Testis (tissue), 5 donors: ENCODE measurements at places on chromosomes 7 and 10.

DNA sequence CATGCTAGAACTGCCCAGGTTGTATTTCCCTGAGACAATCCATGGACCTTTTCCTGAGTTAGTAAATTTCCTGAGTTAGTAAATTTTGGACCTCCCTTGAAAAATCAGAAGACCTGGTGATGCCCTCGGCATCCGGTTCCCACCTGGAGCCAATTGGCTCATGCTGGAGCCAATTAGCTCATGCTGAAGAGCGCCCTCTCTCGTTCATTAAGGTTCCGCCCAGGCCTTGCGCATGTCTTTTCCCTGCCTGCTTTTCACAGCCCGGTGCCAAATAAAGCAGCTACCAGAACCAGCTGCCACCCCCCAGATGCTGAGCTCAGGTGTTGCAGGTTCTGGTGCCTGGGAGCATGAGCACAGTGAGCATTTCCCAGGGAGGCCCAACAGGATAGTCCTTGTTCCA, 96.2 kb downstream of the APBB1IP start:
- H3K36me3 ChIP-seq: no peaks in the 10 kb centered on the region
- no peaks in the 10 kb centered on the region for H3K4me1 ChIP-seq
- no peak overlapping the region for H3K27ac ChIP-seq
- DNase-seq: peak; percentile 62
- no peak overlapping the region for H3K4me3 ChIP-seq
- H3K27me3 ChIP-seq: no peaks in the 10 kb centered on the region

- H3K27me3 ChIP-seq: no peaks in the 10 kb centered on the region
- no peak overlapping the region for H3K4me3 ChIP-seq
- H3K27ac ChIP-seq: no peak overlapping the region
- DNase-seq: no peak
- no peaks in the 10 kb centered on the region for H3K4me1 ChIP-seq
These were observed 178.2 kb downstream of the CCDC3 start for GRCh38 chr10:12823328-12823727.

- H3K27me3 ChIP-seq: no peaks in the 10 kb centered on the region
- H3K27ac ChIP-seq: no peak overlapping the region
- no peak for DNase-seq
- H3K36me3 ChIP-seq: no peaks in the 10 kb centered on the region
- no peaks in the 10 kb centered on the region for H3K4me1 ChIP-seq
These were observed 779.3 kb upstream of the COBL start for GRCh38 chr7:52095861-52096260.

DNA sequence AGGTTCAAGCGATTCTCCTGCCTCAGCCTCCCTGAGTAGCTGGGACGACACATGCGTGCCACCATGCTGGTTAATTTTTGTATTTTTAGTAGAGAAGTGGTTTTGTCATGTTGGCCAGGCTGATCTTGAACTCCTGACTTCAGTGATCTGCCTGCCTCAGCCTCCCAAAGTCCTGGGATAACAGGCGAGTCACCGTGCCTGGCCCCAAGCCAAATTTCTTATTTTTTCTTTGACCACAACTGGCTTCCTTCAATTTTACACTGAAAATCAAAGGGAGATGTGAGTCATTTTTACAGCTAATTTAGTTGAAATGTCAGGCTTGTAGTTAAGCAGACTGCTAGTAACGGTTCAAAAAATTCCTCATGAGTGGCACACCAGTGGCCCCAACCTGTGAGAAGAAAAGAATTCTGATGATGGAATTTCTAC, 7.8 kb downstream of the RNF216 start:
- no peak overlapping the region for H3K27ac ChIP-seq
- DNase-seq: no peak
- H3K36me3 ChIP-seq: no peaks in the 10 kb centered on the region
- H3K4me1 ChIP-seq: no peaks in the 10 kb centered on the region
- no peaks in the 10 kb centered on the region for H3K27me3 ChIP-seq

- DNase-seq: no peak
- H3K27ac ChIP-seq: no peak overlapping the region
- no peaks in the 10 kb centered on the region for H3K36me3 ChIP-seq
- no peak overlapping the region for H3K4me3 ChIP-seq
- H3K27me3 ChIP-seq: no peaks in the 10 kb centered on the region
These were observed 125.1 kb downstream of the THSD7A start for GRCh38 chr7:11706666-11707605.

DNA sequence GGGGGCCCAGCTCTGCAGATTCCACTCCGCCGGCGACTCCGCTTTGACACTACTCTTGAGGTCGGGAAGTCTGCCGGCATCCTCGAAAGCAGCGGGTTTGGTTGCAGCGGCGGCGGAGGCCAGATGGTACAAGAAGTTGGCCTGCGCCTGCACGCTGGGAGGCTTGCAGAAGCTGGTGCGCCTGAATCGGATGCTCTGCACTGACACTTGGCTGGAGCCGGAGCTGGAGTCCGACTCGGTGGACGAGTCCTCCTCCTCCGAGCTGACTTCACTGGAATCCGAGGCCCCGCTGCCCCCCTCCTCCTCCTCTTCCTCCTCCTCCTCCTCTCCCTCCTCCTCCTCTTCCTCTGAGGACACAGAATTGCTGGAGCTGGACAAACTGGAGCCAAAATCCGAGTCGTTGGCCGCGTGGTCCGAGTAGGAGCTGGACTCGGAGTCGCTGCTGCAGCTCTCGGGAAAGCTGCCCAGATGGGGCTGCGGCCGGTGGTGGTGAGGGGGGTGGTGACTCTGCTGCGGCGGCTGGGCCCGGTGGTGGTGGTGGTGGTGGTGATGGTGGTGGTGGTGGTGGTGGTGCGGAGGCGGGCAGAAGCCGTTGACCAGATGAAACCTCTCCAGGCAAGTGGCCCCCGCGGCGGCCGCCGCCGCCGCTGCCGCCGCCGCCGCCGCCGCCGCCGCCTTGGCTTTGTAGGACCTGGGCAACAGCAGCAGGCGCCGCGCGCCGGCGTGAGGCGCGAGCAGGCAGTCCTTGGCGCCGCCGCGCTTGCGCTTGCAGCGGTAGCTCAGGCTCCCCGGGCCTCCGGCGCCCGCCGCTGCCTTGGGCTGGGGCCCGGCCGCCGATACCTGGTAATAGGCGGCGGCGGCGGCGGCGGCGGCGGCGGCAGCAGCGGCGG, 9.0 kb downstream of the SKIDA1 start:
- H3K27ac ChIP-seq: peak overlapping the region; percentile 63
- no peaks in the 10 kb centered on the region for H3K36me3 ChIP-seq
- peak; percentile 80 for DNase-seq

DNA sequence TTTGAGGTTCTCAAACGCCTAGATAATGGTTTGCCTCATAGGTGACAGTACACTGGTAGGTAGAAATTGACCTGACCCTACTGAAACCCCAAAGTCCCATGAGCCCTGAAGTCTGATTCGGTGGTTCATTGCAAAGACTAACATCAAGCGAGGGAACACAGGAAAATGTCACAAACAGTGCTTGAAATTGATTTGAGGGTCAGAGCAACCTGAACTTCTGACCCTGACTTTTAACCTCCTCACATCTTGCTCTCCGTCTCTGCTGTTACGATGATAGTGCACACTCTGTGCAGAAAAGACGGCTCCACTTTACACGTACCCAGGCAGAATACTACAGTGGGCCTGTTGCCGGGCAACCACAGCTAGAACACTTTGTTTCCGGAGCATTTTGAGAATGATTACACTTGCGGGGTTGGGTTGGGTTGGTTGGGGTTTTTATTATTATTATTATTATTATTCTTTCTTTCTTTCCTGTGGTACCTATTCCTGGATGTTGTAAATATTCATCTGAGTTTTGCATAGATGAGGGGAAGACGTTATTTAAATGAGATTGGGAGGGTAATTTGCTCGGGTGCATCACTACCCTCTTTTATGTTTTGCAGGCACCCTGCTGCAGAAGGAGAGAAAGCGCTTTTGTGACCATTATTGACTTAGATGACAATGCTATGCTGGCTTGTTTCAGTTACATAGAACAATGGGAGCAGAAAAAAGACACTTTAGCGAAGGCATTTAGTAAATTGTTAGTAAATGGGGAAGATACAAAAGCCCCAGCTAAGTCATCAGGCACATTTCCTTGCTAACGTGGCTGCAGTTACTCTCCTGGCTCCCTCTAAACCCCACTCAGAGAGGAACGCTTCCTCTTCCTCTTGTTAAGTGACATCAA, 438.1 kb upstream of the NRP1 start:
- no peaks in the 10 kb centered on the region for H3K27me3 ChIP-seq
- no peak overlapping the region for H3K27ac ChIP-seq
- H3K4me3 ChIP-seq: no peak overlapping the region

- H3K36me3 ChIP-seq: no peaks in the 10 kb centered on the region
- H3K4me3 ChIP-seq: no peak overlapping the region
These were observed 3.7 kb downstream of the CFAP69 start for GRCh38 chr7:90248706-90249105.

DNA sequence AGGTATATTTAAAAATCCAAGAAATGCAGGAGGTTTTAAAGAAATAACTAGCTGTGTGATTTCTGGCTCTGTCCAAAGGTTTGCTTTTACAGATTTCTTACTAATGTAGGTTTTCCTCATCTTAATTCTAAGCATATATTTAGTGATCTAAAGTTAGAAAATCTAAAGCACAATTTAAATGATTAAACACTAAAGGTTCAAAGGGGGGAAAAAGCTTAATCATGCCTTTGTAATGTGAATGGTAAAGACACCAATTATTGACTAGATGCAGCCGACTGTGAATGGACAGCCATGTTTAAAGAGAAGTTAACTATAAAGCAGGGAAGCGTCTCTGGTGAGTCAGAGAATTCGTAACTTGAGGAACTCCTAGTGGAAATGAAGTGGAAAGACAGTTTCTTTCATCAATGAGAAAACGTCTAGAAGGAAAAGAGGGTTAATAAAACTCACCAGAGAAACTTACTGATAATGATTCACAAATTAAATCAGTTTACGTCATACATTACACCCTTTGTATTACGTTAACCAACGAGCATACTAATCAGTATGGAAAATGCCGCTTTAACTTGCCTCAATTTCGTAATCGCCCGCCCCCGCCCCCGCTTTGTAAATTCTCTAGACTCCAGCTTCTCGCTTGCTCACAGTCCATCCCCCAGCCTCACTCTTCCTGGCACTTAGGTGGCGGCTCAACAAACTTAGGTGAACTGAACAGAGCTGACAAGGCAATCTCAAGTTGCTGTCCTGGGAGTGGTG, 1.1 kb upstream of the HBP1 start:
- no peaks in the 10 kb centered on the region for H3K27me3 ChIP-seq
- H3K27ac ChIP-seq: peak overlapping the region; percentile 99
- DNase-seq: peak; percentile 77
- H3K4me1 ChIP-seq: peaks cover 11% of the 10 kb centered on the region

DNA sequence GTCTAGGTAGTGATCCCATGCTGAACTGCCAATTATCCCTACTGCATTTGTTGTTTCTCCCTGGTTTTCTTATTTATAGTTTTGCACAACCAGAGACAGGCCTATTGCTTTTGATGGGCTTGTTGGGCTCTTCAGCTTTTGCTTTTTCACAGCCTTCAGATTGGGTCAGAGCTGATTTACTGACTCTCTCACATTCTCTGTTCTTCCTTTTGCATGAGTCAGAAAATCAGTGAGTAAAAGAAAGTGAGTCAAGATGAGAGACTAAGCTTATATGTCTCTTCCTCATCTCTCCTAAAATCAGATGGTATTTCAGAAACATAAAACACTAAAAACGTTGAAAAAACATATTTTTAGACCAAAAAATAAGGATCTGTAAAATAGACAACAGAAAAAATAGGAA, 1135.4 kb downstream of the XPNPEP1 start:
- no peaks in the 10 kb centered on the region for H3K27me3 ChIP-seq
- no peaks in the 10 kb centered on the region for H3K36me3 ChIP-seq
- H3K4me3 ChIP-seq: no peak overlapping the region

GRCh38 chr10:61869774-61870525, 31.5 kb upstream of the ARID5B start:
- no peak overlapping the region for H3K27ac ChIP-seq
- H3K4me3 ChIP-seq: no peak overlapping the region
- H3K4me1 ChIP-seq: no peaks in the 10 kb centered on the region
- H3K36me3 ChIP-seq: no peaks in the 10 kb centered on the region
- H3K27me3 ChIP-seq: no peaks in the 10 kb centered on the region

GRCh38 chr7:38700116-38700515, 68.9 kb upstream of the AMPH start:
- no peaks in the 10 kb centered on the region for H3K27me3 ChIP-seq
- DNase-seq: no peak
- no peaks in the 10 kb centered on the region for H3K36me3 ChIP-seq
- H3K4me3 ChIP-seq: no peak overlapping the region

GRCh38 chr10:102643336-102644065, 778 bp upstream of the TRIM8 start:
- DNase-seq: peak; percentile 62
- H3K27me3 ChIP-seq: no peaks in the 10 kb centered on the region
- H3K27ac ChIP-seq: peak overlapping the region; percentile 99
- no peaks in the 10 kb centered on the region for H3K36me3 ChIP-seq
- H3K4me1 ChIP-seq: peaks cover 24% of the 10 kb centered on the region

- no peak for DNase-seq
- peaks cover 5% of the 10 kb centered on the region for H3K4me1 ChIP-seq
- no peak overlapping the region for H3K27ac ChIP-seq
- no peaks in the 10 kb centered on the region for H3K27me3 ChIP-seq
- H3K36me3 ChIP-seq: no peaks in the 10 kb centered on the region
- H3K4me3 ChIP-seq: no peak overlapping the region
These were observed 154.5 kb upstream of the MAGI2 start for GRCh38 chr7:79608005-79608404.

GRCh38 chr10:55203319-55203718, 402.3 kb upstream of the PCDH15 start:
- no peaks in the 10 kb centered on the region for H3K4me1 ChIP-seq
- no peak for DNase-seq
- no peaks in the 10 kb centered on the region for H3K27me3 ChIP-seq

GRCh38 chr7:95056901-95057300, 149.5 kb downstream of the PPP1R9A start:
- H3K27me3 ChIP-seq: no peaks in the 10 kb centered on the region
- no peak overlapping the region for H3K27ac ChIP-seq
- H3K4me3 ChIP-seq: no peak overlapping the region

DNA sequence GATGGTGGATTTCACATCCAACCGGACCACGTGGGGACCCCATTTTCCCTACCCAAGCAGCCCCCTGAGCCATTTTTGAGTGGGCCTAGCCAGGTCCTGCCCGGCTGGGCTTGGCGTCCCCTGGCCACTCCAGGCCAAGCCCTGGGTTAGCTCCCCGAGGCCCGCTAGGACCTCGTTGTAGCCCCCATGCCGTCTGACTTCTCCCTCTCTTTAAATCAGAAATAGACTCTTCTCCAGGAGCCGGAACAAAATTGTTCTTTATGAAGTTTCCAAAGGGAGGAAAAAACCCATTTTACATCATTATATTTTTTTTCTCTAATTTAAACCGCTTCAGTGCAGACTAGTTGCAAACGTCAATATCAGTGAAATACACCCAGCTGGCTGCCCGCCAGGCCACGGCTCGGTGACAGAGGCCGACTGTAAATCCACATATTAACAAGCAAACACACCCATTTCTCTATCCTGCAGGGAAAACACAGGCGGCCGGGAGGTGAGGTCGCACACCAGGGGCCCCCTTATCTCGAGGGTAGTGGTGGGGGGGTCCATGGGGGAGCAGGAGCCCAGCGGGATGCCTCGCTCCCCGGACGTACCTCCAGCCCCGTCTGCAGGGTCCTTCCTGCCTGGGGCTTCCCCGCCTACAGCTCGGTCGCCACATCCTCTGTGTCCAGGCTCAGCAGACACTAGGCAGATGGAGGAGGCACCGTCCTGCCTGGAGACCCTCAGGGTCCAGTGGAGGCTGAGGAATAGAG, 72.7 kb downstream of the ELFN1 start:
- no peak overlapping the region for H3K4me3 ChIP-seq
- H3K36me3 ChIP-seq: no peaks in the 10 kb centered on the region
- H3K4me1 ChIP-seq: no peaks in the 10 kb centered on the region
- DNase-seq: peak; percentile 60
